ENCODE measurements at places on chromosomes 7 and 10.
A peak's percentile ranks its signal among the peaks of the same experiment; 100 is the strongest.

DNA sequence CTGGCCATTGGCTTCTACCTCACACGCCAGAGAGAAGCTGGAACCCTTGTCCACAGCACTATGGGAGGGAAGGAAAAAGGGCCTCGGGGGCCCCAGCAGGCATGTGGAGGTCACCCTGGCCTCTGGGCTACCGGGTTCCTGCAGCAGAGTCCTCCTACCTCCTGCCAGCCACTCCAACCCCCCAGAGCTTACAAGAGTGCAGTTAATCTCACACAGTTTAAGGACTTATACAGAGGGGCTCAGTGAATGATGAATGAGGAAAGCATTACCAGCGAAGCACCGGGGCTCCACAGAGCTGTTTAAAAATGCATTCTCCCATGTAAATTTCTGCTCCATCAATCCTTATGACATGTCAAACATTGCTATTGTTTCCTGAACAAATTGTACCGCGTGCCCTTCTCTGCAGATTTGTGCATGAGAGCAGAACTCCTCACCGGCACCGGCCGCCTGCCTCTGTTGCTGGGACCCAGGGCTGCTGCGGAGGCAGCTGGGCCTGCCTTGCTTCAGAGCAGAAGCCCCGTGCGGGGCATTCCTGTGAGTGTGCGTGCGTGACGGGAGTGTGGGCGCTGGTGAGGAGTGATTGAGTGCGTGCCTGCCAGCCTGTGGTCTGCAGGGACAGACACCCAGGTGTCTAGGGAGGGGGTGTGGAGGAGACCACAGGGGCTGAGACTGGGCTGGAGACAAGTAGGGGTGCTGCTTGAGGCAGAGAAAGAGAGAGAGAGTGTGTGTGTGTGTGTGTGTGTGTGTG lies 52.8 kb downstream of the C10orf105 start:
- no peak for DNase-seq

- DNase-seq: no peak
Observed at GRCh38 chr10:118332236-118332635, 9.9 kb downstream of the FAM204A start.

DNA sequence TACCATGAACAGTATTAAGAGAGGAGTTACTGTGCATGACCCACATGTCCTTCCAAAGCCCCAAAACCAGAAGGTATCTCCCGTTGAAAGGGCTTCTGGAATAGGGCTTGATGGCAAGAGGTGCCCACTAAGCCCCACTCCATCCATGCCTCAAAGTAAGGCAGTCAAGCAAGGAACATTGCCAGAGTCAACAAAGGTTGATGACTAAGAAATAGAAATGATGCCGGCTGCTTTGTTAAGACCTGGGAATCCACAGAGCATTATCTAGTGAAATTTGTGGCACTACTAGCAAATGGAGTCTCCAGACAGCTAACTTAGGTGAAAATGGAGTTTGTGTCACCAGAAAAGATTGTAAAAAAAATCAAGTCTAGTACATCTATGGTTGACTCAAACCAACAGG lies 6.2 kb downstream of the SFR1 start:
- no peak for DNase-seq

DNA sequence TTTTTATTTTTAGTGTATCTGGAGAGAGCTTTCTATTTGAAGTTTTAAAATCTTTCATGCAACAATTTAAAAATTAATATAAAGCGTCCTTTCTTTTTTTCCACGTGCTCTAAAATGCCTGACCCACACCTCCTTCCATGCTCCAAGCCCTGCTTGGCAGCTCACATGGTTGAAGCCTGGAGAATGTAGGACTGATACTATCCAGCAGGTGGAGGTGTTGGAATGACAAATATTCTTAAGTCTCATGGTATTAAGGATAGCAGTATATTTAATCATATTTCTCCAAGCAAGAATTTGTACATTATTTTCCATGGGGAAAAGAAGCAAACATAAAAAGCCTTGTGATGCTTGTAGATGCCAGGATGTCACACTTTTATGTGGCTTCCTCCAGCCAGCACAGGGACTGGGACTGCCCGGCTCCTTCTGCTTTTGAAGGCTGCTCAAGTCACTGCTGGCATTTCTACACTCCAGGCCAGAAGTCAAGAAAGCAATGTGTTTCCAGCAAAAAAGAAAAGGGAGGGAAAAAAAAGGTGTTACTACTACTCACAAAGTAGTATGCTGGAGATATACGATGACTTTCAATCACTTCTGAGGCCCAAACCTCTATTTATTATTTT lies 49.7 kb downstream of the BZW2 start:
- DNase-seq: peak; percentile 24

DNA sequence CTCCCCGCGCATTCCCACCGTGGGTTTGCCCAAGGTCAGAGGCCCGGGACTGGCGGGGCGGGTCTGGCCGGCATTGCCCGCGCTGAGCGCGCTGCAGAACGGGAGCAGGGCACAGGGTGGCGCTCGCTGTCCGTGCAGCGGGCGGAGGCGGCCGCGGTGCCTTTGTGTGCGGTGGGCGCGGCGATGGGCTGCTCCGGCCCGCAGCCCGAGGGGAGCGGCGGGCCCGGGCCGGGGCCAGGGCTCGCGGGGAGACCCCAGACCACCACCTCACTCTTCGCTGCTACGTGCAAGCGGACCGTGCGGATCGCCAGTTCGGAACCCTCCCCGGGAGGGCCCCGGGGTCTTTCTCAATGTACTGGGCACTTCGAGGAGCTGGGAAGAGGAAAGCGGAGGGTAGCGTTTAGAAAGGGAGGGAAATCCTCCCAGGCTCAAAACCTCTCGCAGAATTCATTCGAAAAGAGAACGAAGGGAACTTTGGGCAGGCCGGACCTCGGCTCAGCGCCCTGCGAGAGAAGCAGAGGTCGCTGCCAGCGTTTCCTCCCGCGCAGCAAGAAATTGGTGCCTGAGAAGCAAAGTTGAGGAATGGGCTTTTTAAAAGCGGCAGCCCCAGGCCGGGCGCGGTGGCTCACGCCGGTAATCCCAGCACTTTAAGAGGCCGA lies 8.5 kb downstream of the SP8 start:
- peak; percentile 47 for DNase-seq

- DNase-seq: peak; percentile 57
Observed at GRCh38 chr7:78172267-78172757, 373.7 kb downstream of the PHTF2 start.

- no peak for DNase-seq
Observed at GRCh38 chr7:101998906-101999240, 181.4 kb downstream of the CUX1 start.

DNA sequence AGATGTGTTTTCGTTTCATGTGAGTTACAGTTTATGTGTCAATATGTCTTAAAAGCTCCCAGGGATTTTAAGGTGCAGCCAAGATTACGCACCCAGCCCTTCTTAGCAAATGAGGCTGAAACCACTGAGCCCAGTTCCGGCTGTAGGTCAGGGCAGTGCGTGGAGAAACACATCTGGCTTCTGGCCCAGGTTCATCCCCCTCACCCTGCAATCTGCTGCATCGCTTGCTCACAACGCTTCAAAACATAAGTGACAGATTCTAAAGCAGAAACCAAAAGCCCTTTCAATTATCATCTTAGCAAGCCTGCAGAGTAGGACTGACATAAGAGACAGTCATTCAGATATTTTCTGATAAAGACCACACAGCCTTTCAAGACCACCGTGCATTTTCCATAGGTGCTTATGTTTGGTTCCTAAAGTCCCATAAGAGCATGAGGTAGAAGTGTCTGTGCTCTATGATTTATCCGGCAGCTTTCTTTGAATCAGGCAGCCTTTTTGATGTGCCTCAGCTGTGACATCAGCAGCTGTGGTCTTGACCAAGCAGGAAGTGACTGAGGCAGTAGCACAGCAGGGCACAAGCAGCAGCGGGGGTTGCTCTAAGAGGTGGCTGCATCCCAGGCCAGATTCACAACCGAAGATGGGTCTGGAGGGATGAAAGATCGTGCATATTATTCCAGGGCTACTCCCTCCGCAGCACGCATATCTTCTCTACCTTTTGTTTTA lies 72.1 kb upstream of the LYZL2 start:
- no peak for DNase-seq

DNA sequence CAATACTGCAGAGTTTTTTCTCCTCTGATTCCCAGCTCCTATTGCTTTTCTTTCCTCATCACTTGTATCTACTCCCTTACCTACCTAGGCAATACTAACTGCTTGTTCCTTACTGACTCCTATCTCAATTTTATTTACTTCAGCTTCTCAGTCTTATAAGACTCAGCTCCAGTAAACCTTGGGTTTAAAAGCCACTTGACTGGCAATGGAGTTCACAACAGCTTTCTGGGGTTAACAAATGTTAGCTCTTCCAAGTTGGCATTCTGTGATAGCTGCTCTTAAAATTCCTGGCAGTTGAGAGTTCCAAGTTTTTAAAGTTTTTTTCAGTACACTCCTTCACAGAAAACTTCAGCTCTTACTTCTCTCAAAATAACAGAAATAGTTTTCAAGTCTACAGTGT lies 14.2 kb downstream of the ATAD1 start:
- no peak for DNase-seq

DNA sequence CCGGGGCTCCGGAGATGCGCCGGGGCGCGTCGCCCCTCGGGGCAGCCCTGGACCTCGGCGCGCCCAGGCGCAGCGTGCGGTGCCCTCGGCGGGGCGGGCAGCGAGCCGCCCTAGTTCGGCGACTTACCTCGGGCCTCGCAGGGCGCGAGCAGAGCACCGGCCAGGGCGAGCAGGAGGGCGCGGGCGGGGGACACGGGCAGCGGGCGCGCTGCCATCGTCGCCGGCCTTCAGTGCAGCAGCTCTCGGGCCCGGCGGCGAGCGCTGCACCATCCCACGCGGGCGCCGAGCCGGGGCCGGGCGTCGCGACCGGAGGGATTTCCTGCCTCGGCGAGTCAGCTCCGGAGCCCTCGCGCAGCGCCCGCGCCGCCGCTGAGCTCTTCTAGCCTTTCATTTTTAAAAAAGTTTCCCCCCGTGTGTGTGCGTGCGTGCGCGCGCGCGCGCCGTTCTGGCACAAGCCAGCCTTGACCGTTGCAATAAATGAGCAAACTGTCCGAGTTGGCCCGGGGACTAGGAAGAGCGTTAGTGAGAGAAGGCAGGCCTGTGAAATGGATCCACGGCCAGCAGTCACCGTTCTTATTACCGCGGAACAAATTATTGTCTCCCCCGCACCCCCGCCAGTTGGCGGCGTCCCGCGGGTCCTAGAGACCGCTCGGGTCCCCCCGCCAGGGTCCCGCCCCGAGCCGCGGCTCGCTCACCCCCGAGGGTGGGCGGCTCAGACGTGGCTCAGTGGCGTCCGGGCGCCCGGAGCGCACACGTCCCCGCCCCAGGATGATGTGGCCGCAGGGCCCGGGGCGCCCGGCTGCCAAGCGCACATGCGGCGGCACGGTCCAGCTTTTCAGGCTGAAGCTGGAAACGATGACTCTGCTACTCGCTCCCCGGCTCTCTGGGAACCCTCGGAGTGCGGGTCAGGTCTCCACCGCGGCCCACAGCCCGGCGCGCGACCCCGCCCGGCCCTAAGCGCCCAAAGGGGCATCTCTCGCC lies at the start of gene ADAM12:
Gene ADAM12 (minus strand): TSS at position 547 of the 981 bp plus-strand sequence. CDS start 332 bp downstream, at position 215.
- DNase-seq: peak; percentile 13

- DNase-seq: no peak
Observed at GRCh38 chr7:44883961-44884620, 1.2 kb downstream of the PURB start.

- DNase-seq: no peak
Observed at GRCh38 chr7:1646391-1646790, 23.7 kb upstream of the ELFN1 start.

GRCh38 chr7:14432924-14433323 lies 443.5 kb upstream of the ETV1 start:
- DNase-seq: no peak

DNA sequence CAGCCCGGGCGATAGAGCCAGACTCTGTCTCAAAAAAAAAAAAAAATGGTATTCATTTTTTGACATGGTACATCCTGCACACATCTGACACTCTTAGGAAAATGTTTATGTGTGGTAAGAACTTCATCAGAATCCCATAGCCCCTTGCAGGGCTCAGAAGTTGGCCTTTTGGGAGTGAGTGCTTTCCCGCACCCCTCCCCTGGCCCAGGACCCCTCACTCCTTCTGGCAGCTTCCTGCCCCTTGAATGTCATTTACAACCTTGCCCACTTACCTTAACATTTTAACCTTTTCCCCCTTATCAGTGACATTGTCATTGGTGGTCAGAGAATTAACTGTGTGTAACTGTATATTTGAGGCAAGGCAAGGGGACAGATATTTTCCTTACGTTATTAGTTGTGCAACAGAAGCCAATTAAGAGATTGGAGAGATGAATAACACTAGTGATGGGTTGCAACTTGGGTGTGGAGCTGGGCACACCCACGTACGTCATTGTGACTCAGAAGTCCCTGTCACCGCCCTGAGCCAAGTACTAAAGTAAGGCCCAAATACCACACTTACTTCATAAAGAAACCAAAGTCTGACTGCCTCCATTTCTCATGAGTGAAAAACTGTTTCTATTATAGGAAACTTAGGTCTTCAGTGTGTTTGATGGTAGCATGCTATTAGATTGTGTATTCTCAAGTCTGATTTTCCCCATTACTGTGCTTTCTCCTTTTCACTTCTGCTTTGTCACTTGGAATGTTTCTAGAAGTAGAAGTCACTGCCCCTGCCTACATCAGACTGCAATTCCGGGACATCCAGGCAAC lies 31.6 kb downstream of the OGDH start:
- no peak for DNase-seq

- no peak for DNase-seq
Observed at GRCh38 chr10:43196131-43196980, 58.1 kb downstream of the CSGALNACT2 start.

DNA sequence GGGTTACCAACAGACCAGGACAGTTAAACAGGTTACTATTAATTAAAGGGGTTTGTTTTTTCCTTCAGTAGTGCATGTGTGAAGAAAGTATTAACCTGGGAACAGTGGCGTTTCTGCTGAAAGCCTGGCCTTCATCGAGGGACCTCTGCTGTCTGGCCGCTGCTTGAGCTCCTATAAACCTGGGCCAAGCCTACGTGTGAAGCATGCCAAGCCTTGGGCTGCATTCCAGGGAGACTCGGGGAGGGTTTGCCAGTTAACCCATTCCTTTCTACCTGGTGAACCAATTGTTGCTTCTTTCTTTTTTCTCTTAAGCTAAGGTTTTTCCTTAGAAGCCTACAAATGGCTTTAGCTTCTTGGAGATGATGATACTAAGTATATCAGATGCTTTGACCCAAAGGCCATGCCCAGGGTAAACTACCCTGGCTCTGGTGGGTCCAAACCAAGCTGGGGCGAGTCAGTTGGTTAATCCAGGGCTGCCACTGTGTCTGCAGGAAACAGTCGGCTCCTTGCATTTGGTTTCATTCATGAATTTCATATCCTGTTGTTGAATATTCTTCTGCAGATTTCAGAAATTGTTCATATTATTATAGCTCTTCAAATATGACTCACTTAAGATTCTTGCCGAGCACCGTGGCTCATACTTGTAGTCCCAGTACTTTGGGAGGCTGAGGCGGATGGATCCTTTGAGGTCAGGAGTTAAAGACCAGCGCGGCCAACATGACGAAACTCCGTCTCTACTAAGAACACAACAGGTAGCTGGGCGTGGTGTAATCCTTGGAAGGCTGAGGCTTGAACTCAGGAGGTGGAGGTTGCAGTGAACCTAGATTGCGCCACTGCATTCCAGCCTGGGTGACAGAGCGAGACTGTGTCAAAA lies 23.8 kb downstream of the PFKP start:
- DNase-seq: peak; percentile 71

GRCh38 chr7:130390486-130390885 lies 10.2 kb downstream of the CPA1 start:
- no peak for DNase-seq

- no peak for DNase-seq
Observed at GRCh38 chr7:75608451-75609122, 116.5 kb downstream of the SPDYE5 start.

- DNase-seq: no peak
Observed at GRCh38 chr7:14690075-14690474, 212.5 kb downstream of the DGKB start.
